ENCODE measurements at places on chromosomes 7 and 10.

- DNase-seq = no peak
Measured at GRCh38 chr7:46814516-46815250, 767.2 kb downstream of the TNS3 start.

GRCh38 chr7:32047801-32048200 is 22.4 kb downstream of the PDE1C start:
- DNase-seq = no peak

DNA sequence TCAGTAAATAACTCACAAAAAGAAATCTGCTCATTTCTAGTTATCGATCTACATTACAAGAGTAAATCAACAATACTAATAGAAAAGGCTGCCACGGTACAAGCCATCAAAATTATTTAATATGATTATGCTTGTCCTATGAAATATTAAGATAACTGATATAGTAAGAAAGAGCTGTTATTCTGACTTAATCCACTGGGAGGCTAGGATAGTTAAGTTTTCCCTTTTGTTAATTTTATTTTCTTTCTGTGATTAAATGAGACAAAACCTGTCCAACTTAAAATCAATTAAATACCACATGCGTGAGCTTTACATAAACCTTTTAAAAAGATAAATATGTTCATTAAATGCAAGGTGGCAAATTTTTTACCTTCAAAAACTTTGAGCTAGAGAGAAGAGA is 114.8 kb downstream of the LMBR1 start:
- peak; percentile 7 for DNase-seq

GRCh38 chr7:131606346-131607290 is 50.2 kb upstream of the PODXL start:
- peak; percentile 72 for DNase-seq

- DNase-seq = no peak
Measured at GRCh38 chr7:117605712-117606111, 125.9 kb downstream of the CFTR start.

DNA sequence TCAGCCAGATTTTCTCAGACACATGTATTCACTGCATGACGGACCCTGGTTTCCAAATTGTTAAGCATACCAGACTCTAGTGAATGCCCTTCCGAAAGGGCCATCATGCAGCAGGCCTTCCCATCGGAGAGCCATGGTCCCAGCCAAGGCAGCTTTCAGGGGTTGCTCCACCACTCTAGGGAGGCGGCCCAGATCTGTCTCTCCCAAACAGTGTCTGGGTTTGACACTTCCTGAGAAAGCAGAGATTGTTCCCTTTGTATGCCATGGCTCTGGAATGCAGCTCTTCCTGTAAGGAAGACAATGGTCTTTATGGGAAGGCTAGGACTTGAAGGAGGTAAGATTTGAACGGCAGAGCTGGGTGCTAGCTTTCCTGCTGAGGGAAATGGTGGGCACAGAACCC is 178.8 kb upstream of the BMPER start:
- DNase-seq = no peak

DNA sequence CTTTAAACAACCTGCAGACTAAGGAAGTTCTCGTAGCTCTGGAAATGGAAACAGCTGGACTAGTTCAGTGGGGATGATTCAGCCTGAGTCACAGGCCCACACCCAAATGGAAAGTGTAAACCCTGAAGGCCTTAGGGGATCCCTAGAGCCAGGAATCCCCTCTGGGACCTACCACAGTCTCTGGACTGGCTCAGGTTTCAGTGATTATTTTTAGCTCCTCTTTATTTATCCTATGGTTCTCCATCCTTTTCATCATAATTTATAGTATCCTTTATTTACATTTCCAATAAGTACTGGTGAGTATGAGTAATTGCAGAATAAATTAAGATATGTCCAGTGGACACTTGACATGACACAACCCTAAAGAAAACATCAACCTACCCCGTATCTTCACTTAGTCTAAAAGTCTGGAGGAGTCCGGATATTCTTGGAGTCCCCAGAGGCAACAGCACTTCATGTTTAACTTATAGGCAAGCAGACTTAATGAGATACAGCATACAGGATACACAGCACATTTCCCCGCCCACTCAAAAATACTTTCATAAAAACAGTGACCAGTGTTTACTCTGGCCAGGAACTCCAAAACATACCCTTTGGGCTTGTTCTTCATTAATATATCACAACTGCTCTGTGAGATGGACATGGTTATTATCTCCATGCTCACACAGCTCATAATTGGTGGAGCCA is 28.4 kb upstream of the SEMA3E start:
- DNase-seq = no peak

Measured in hematopoietic multipotent progenitor cell treated with erythropoietin and hydrocortisone succinate and interleukin-3 and kit ligand, for 4 days (in vitro differentiated cells).